ENCODE measurements at places on chromosomes 2 and 18.

GRCh38 chr2:205787761-205788160 lies 105.5 kb downstream of the NRP2 start:
- no peak for DNase-seq

DNA sequence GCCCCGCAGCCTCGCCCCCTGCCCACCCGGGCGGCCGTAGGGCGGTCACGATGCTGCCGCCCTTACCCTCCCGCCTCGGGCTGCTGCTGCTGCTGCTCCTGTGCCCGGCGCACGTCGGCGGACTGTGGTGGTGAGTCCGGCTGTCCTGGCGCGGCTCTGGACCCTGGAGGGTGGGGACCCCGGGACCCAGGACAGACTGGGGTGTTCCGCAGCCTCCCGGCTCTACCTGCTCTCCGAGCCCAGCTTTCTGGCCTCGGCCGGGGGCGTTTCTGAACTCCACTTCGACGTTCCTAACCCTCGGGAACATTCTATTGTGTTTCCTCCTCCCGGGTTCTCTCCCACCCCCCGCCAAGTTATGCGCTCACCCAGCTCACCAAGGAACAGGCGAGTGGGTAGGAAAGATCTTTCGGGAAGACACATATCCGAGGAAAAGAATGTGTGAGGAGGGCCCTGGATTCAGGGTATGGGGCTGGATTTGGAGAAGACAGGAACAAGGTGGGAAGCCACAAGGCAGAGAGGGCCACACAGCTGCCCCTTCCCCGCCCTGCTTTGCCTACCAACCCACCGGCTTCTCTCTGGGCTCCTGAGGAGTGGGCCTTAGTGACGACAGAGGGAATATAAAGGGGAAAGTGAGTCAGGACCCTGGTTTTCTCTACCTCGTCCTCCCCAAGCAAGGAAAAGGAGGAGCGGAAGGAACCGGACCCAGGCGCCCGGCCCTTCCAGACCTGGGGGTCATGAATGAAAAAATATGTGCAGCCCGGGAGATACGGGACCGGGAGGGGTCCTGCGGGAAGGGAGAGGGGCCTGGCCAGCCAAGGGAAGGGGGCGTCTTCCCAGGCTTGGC lies 605 bp downstream of the WNT6 start:
- no peak for DNase-seq

DNA sequence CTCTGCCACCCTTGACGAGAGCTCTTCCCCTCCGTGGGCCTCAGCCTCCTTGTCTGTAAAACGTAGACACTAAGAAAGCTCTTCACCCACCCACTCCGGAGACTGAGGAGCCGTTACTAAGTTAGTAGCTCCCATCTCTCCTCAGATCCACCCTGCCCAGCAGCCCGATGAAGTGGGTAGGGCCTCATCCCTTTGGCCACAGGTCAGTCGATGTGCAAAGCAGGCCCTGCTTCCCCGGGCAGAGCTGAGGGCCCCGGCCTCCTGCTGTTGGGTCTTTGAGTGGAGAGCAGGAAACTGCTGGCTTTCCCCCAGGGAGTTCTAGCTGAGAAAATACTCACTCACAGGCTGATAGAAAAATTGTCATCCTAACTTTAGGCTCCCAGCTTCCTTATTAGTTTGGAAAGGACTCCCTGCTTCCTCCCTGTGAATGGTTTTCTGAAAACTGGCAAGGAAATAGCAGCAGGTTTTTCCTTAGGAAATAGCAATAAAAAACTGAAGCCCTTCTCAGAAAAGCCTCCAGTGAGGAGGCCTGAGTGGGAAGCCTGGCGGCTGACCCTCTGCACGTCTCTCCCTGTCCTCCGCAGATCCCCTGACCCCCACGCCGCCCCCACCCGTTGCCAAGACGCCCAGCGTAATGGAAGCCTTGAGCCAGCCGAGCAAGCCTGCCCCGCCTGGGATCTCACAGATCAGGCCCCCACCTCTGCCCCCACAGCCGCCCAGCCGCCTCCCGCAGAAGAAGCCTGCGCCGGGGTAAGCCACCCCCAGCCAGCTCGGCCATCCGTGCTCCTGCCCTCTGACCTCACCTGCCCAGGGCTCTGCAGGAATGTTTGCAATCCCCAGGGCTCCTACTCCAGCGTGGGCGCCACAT lies 30.2 kb downstream of the ITGB1BP1 start:
- DNase-seq: no peak

- no peak for DNase-seq
Observed at GRCh38 chr18:62379051-62379450, 53.9 kb downstream of the TNFRSF11A start.

DNA sequence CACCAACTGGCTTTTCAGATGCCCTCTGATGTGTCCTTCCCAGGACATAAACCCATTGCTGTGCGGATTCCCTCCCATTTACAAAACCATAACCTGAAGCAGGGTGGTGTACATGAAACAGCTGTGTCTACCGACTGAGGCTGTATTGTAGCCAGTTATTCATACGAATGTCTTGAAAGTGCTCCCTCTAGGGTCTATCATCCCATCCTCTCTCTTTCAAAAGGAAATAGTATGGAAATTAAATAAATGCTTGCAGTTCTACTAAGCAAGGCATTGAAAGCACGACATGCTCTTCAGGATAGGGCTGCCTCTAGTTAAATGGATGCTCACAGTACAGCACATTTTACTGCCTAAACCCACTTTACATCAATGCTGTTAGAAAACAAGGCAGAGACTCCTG lies 112.2 kb upstream of the PXDN start:
- no peak for DNase-seq

- no peak for DNase-seq
Observed at GRCh38 chr18:57075716-57076400, 71.0 kb upstream of the BOD1L2 start.

DNA sequence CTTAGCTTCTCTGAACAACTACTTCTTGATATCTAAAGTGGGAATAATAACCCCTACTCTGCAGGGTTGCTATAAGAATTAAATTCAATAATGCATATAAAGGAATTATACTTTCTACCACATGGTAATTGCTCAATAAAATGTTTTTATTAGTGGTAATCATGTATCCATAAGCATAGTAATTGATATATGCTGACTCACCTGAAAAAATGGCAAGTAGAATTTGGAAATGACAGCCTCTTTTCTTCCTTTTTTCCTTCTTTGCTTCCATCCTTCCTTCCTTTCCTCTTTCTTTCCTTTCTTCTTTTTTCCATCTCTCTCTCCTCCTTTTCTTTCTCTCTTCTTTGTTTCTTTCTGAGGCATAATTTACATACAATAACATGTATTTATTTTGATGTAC lies 65.3 kb downstream of the DPP10 start:
- no peak for DNase-seq
